Activated naive CD8-positive, alpha-beta T cell treated with anti-CD3 and anti-CD28 coated beads, Interleukin-2, amount 10 ng/mL, durations not matched to agents 7 days and 5 days (primary cell): ENCODE measurements at places on chromosomes 6 and 20.
A peak's percentile ranks its signal among the peaks of the same experiment; 100 is the strongest.

DNA sequence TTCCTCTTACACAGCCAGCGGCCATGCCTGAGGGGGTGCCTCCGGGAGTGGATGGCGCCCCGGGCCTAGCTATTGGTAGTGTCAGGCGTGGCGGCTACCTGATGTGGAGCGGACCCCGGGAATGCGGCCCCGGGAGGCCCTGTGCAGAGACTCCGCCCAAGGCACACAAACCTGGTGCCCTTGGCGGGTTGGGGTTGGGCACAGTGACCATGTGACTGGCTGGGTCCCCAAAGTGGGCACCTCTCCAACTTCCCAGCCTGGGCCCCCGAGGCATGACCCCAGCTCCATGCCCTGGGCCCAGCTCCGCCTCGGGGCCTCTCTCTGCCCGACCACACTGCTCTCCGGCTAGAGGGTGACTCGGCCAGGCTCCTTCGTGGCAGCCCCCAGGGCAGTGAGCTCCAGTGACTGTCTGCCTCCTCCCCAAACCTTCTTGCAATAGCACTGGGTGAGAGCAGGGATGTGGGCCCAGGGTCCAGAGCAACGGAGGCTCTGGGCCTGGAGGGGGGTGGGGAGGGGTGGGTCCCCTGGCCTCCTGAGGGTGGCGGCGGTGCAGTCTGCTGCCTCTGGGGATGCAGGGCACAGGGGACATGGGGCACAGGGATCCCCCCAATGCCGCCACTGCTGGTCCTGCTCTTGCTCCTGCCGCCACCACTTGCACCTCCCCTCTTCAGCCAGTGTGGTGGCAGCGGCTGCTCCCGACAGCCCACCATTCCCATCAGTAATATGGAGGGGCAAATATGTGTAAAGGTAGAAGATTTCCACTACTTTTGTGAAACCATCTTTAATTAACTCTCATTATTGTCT is 942.9 kb upstream of the EPHA7 start:
- no peak for DNase-seq
- no peaks in the 10 kb centered on the region for H3K4me1 ChIP-seq
- H3K27me3 ChIP-seq, result no peaks in the 10 kb centered on the region
- H3K36me3 ChIP-seq, result no peaks in the 10 kb centered on the region
- H3K4me3 ChIP-seq, result no peak overlapping the region

DNA sequence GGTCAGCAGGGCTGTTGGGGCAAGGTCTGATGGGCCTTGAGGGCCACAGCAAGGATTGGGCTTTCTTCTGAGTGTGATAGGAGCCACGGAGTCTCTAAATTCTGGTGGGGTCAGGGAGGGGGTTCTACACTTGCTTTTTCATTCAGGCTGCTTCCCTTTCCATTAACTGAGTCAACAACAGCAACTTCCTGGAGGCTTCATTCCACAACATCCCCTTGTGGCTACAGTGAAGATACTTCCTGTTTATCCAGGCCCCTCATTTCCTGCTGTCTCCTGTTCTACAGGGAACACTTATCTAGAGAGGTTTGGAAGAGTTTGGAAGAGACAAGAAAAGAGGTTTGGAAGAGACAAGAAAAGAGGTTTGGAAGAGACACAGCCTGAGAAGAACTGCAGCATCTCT is 144.8 kb upstream of the ENPP5 start:
- DNase-seq, result no peak
- H3K4me3 ChIP-seq, result no peak overlapping the region
- H3K27ac ChIP-seq, result no peak overlapping the region
- no peaks in the 10 kb centered on the region for H3K36me3 ChIP-seq
- H3K27me3 ChIP-seq, result no peaks in the 10 kb centered on the region

- no peaks in the 10 kb centered on the region for H3K36me3 ChIP-seq
- no peak overlapping the region for H3K27ac ChIP-seq
- no peak overlapping the region for H3K4me3 ChIP-seq
- peaks cover 7% of the 10 kb centered on the region for H3K27me3 ChIP-seq
- DNase-seq, result peak; percentile 50
These were observed 3.8 kb upstream of the LPA start for GRCh38 chr6:160667639-160668481.

DNA sequence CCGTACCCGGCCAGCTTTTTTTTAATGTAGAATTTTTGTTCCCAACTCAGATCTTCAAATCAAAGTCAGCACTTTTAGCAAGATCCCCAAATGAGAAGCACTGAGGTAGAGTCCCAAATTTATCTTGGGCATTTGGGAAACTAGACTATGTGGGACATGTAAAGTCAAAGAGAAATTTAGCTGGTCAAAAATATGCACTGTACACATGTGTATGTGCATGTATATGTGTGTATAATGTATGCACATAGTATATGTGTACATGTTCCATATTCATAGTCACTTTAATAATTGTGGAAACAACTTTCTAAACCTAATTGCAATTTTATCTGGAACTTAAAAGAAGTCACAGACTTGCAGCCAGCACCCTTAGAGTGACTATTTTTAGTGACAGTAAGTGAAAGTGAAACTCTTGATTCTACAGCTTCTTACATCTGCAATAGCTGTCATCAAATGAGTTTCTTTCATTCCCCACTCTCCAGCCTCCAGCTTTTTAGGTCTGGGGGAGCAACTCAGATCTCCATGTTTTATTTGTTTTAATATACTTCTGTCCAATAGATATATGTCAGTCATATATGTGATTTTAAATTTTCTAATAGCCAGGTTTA is 53.6 kb downstream of the CDC40 start:
- H3K4me1 ChIP-seq, result peaks cover 2% of the 10 kb centered on the region
- H3K27me3 ChIP-seq, result no peaks in the 10 kb centered on the region
- peak overlapping the region; percentile 61 for H3K4me3 ChIP-seq
- H3K27ac ChIP-seq, result peak overlapping the region; percentile 9

DNA sequence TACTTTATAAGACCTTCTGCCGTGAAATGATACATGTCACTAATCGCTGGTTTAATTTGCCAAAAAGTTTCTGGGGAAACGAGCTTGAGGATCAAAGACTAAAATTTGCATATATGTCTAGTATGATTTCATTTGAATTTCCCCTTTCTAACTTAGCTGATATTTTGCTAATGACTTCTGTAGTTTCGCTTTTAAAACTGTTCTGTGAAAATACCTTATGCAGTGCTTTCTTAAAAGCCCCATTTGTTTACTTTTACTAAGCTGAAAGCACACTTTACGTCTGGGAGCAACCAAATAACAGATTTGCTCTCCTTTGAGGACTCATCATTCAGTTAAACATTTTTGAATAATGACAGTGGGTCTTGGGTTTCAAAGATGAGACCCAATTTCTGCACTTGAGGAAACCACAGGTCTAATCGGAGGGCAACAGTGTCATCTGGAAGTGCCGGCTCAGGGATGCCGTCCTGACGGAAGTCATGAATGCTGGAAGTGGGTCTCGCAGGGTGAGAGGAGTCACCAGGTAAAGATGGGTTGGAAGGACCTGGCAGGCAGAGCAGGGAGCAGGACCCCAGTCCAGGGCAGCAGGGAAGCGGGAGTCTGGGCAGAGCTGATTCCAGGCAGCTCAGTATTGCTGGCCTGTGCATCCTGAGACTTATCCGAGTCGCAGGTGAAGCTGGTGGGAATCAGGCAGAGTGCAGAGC is 33.2 kb downstream of the PLEKHG1 start:
- H3K4me3 ChIP-seq, result peak overlapping the region; percentile 29
- peak overlapping the region; percentile 5 for H3K27ac ChIP-seq
- peaks cover 6% of the 10 kb centered on the region for H3K27me3 ChIP-seq
- DNase-seq, result no peak
- H3K36me3 ChIP-seq, result no peaks in the 10 kb centered on the region

- DNase-seq, result no peak
- no peak overlapping the region for H3K27ac ChIP-seq
- no peaks in the 10 kb centered on the region for H3K4me1 ChIP-seq
- peaks cover 15% of the 10 kb centered on the region for H3K27me3 ChIP-seq
These were observed 106.7 kb upstream of the INSM1 start for GRCh38 chr20:20261159-20261558.

DNA sequence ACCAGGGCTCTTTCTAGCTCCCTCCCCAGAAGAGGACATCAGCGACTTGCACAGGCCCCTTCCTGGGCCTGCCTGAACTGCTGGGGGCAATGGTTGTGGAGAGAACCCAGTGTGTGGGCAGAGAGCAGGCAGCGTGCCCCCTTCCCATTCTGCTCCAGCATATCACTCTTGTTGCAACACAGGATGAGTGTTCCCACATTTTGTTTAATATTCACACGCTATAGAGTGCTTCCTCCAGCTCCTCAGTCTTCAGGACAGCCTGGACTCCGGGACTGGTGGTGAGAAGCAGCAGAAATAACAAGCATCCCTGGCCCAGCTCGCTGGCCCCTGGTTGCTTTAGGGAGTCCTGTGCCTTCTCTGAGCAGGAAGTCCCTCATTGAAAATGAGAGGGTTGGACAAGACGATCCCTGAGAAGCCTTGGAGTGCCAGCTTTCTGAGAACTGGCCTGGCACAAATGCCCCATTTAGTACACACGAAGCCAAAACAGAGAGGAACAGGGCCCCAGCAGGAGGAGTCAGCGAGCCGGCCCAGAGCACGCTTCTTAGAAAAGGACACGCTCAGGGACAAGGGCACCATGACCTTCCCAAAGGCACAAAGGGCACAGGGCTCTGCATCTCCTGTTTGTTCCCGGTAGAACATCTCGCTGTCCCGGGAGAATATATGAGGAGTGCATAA is 84.2 kb upstream of the FOXC1 start:
- H3K27ac ChIP-seq, result no peak overlapping the region
- H3K4me1 ChIP-seq, result peaks cover 16% of the 10 kb centered on the region
- no peak for DNase-seq
- no peak overlapping the region for H3K4me3 ChIP-seq

DNA sequence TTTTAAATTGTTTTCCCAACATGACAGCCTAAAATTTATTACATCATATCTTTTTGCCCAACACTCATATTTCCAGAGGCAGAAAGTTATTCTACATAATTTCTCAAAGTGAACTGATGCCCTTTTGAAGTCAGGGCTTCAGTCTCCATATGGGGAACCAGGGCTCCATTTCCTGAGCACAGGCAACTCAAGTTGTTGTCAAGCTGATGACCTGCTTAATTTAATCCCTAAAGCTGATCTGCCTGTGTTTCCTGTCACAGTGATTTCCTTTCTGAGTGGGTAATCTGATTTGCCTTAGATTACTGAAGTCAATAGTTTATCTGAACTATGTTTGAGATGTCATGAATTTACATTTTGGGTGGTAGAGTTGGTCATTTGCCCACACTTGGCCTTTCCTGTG is 932.1 kb upstream of the MANEA start:
- H3K36me3 ChIP-seq, result no peaks in the 10 kb centered on the region
- H3K27ac ChIP-seq, result no peak overlapping the region
- H3K27me3 ChIP-seq, result no peaks in the 10 kb centered on the region
- no peak for DNase-seq
- H3K4me1 ChIP-seq, result no peaks in the 10 kb centered on the region

DNA sequence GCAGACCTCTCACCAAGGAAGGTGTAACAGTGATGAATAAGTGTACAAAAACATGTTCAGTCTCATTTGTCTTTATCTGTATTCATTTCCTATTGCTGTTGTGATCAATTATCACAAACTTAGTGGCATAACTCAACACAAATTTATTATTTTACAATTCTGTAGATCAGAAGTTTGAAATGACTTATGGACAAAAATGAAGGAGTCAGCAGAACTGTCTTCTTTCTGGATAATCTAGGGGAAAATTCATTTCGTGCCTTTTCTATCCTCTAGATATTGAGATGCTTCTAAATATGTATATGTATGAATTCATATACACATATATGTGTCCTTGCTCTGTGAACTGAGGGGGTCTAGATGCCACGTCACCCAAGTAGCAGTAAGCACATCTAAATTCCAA is 663.1 kb upstream of the MARCKS start:
- H3K4me3 ChIP-seq, result no peak overlapping the region
- H3K36me3 ChIP-seq, result no peaks in the 10 kb centered on the region
- DNase-seq, result no peak
- no peaks in the 10 kb centered on the region for H3K4me1 ChIP-seq
- no peak overlapping the region for H3K27ac ChIP-seq

DNA sequence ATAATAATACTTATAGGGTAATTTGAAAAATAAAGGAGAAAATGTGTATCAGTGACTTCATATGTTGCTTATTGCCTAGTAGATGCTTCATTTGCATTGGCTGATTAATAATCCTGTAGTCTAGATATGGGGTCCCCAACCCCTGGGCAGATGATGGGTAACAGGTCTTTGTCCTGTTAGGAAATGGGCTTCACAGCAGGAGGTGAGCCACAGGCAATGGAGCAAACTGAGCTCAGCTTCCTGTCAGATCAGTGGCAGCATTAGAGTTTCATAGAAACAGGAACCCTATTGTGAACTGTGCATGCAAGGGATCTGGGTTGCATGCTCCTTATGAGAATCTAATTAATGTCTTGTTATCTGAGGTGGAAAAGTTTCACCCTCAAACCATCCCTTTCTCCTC is 1049.5 kb upstream of the EPHA7 start:
- no peaks in the 10 kb centered on the region for H3K27me3 ChIP-seq
- no peak for DNase-seq
- no peak overlapping the region for H3K27ac ChIP-seq
- H3K4me3 ChIP-seq, result no peak overlapping the region
- H3K36me3 ChIP-seq, result no peaks in the 10 kb centered on the region
